Type B pancreatic cell (in vitro differentiated cells): ENCODE measurements at places on chromosomes 7 and 10. TPM values are rescaled to one million over a fixed set of nuclear protein-coding genes. Genes with fewer than 3 reads are reported as not detected.
A peak's percentile ranks its signal among the peaks of the same experiment; 100 is the strongest.

GRCh38 chr10:117094856-117095255, 43.2 kb downstream of the VAX1 start:
- peaks cover 4% of the 10 kb centered on the region for H3K4me1 ChIP-seq
- no peaks in the 10 kb centered on the region for H3K36me3 ChIP-seq
- H3K4me3 ChIP-seq = no peak overlapping the region
- H3K27me3 ChIP-seq = peaks cover 34% of the 10 kb centered on the region

Gene ZNF394
- 24.3 and 31.8 TPM in 2 replicates for total RNA-seq

DNA sequence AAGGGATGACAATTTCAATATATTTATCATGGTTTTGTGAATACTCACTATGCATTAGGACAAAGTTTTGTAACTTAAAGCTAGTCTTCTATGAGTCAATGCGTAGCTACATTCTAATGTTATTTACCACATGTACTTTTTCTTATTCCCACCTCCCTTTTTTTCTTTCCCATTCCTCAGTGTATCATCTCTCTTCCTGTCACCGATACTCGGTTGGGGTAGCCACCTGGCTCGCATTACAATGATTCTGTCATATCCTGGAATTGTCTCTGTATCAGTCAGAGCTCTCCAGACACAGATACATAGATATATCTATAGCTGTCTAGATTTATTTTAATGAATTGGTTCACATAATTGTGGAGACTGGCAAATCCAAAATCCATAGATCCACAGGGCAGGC, 9.8 kb upstream of the RALA start:
- no peak overlapping the region for H3K27ac ChIP-seq
- no peak overlapping the region for H3K4me3 ChIP-seq
- DNase-seq = no peak
- peaks cover 13% of the 10 kb centered on the region for H3K27me3 ChIP-seq
- H3K36me3 ChIP-seq = no peaks in the 10 kb centered on the region

GRCh38 chr10:92702301-92702916, 12.7 kb downstream of the HHEX start:
- no peak overlapping the region for H3K4me3 ChIP-seq
- H3K27me3 ChIP-seq = peaks cover 75% of the 10 kb centered on the region
- H3K4me1 ChIP-seq = peaks cover 5% of the 10 kb centered on the region
- DNase-seq = no peak

GRCh38 chr7:69868921-69869320, 270.6 kb downstream of the AUTS2 start:
- no peak overlapping the region for H3K4me3 ChIP-seq
- H3K4me1 ChIP-seq = peaks cover 49% of the 10 kb centered on the region
- no peak overlapping the region for H3K27ac ChIP-seq
- H3K27me3 ChIP-seq = no peaks in the 10 kb centered on the region
- DNase-seq = no peak

DNA sequence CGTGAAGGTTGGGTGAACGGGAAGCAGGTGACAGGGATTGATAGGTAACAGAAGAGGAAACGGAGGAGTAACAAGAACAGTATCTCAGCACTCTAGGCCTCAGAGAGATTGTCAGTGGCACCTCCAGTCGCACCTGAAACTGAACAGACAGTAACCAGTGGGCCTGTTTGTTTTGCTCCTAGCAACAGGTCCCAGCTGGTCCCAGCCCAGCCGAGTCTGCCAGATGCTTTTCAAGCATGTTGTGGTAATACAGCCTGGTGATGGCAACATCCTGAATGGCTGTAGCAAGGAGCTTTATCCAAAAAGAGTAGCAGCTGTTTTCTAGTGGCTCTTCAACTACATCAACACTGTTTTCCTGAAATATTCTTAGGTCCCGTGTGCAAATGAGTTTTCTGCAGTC, 4.7 kb downstream of the CACNB2 start:
- H3K4me1 ChIP-seq = peaks cover 23% of the 10 kb centered on the region
- no peak overlapping the region for H3K4me3 ChIP-seq
- no peak overlapping the region for H3K27ac ChIP-seq
- DNase-seq = no peak
- peaks cover 39% of the 10 kb centered on the region for H3K27me3 ChIP-seq
- no peaks in the 10 kb centered on the region for H3K36me3 ChIP-seq

- H3K4me3 ChIP-seq = peak overlapping the region; percentile 85
- peaks cover 92% of the 10 kb centered on the region for H3K27me3 ChIP-seq
- DNase-seq = peak; percentile 73
- H3K36me3 ChIP-seq = peaks cover 6% of the 10 kb centered on the region
Observed at GRCh38 chr7:130732980-130733930, 752 bp downstream of the KLF14 start.
